ENCODE measurements at places on chromosomes 13 and 19.
A peak's percentile ranks its signal among the peaks of the same experiment; 100 is the strongest.

- no peak for DNase-seq
Measured at GRCh38 chr13:92137520-92137919, 739.1 kb downstream of the GPC5 start.

- no peak for DNase-seq
Measured at GRCh38 chr19:46351241-46352041, 4.6 kb downstream of the PPP5C start.

GRCh38 chr19:21084343-21084742 is 2.3 kb downstream of the ZNF714 start:
- no peak for DNase-seq

GRCh38 chr19:16185768-16186123 is 536 bp downstream of the FAM32A start:
- no peak for DNase-seq

DNA sequence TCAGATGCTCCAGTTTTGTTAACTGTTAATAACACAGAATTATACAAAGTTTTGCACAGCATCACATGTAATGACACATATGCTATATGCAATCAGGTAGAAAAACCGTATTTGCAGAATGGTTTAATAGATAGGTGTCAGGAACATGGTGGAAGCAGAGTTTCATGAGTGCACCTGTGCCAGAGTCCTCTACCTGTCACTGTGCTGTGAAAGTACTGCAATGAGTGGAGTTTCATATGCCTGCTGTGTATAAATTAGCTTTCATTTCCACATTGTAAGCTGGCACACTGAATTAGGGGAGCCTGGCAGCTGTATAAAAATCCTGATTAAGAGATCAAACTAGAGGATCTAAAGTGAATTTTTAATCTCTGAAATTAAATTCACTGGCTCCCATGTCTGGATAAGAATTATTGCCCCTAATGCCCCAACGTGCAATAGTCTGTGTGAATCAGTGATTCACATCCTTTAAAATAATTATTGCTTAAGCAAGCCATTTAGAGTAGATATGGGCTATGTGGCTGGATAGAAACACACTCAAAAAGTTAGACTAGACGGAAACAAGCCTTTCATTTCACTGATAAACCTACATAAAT is 8.5 kb upstream of the EEF1AKMT1 start:
- no peak for DNase-seq

DNA sequence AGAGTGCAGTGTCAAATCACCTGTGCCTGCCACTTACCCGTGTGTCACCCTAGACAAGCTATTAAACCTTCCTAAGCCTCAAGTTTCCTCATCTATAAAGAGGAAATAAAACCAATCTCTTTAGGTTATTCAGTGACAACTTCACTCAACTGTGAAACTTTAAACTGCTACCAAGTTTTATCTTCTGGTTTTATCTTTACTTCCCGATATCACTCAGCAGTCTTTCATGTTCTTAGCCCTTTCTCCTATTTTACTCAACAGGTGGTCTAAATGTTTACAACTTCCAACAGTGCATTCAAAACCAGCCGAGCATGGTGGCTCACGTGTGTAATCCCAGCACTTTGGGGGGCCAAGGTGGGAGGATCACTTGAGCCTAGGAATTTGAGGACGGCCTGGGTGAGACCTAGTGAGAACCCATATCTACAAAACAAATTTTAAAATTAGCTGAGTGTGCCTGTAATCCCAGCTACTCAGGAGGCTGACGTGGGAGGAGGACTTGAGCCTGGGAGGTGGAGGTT is 59.6 kb downstream of the GPALPP1 start:
- no peak for DNase-seq

DNA sequence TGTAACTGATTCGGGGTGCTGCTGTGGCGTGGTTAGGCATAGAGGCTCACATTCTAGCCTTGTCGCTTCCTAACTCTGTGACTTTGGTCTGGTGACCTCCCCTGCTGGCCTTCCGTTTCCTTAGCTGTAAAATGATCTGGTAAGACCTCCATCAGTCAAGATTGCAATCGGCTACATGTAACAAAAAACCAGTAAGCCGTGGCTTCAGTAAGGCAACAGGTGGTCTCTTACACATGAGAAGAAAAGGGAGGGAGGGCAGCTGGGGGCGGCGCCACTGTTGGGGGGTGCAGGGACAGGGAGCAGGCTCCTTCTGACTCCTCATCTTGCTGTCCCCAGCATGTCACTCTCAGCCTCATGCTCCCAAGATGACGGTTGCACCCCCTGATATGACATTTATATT is 148.0 kb downstream of the SIPA1L3 start:
- no peak for DNase-seq

DNA sequence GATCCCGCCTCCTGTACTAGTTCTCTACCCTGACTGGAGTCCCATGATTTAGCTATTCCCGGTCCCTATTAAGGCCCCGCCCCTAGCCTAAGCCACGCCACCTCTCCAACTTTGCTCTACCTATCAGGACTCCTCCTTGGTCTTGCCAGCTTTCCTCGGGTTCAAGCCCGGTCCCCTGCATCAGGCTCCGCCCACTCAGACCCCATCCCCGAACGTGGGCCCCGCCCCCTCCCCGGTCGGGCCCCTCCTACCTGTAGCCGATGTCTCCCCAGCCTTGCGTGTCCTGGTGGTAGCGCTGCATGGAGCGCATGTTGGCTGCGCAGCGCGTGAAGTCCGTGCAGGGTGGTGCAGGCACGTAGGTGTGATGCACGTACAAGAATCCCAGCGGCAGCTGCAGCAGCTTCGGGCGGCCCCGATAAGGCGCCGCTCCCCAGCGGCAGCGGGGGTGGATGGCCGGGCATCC is 7.3 kb upstream of the RASAL3 start:
- no peak for DNase-seq

GRCh38 chr19:17536955-17537354 is 18.5 kb upstream of the COLGALT1 start:
- no peak for DNase-seq

DNA sequence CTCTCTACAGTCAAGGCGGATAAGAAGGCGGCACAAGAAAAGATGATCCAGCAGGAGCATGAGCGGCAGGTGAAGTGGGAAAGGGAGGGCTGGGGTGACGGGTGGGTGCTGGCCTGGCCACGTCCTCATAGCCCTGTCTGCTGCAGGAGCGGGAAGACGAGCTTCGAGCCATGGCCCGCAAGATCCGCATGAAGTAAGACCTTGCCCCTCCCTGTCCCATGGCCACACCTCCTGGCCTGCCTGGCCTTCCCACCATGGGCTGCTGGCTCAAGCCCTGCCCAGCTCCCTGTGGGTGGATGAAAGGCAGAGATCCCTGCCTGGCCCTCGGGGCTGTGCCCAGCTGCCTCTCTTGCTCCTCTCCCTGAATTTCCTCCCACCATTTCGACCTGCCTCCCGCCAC is 7.2 kb downstream of the ZNF296 start:
- DNase-seq = no peak

DNA sequence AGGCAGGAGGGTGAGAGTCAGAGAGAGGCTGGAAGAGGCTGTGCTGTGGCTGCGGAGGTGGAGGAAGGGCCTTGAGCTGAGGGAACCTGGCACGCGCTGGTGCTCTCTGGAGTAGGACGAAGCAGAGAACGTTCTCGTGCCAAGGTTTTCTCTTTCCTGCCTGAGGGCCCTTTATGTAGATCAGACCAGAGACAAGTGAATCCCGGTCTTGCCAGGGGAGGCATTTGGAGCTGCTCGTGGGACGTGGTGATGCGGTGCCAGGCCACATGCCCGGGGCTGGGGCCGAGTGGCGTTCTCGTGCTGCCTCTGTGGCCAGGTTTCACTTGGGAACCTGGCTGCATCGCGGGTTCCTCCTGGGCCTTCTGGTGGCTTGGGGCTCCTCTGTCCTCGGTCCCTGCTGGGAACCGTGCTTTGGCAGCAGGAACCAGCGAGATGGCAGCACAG is 54.2 kb downstream of the KDM4B start:
- DNase-seq = no peak

- no peak for DNase-seq
Measured at GRCh38 chr19:21838646-21839045, 2.7 kb upstream of the ZNF43 start.

GRCh38 chr13:32642316-32642715 is 56.1 kb downstream of the PDS5B start:
- no peak for DNase-seq

GRCh38 chr13:110557610-110558305 is 3.8 kb downstream of the RAB20 start:
- no peak for DNase-seq

- DNase-seq = no peak
Measured at GRCh38 chr19:30074741-30075715, 133.0 kb downstream of the URI1 start.

GRCh38 chr13:32045982-32046785 is 14.6 kb downstream of the FRY start:
- DNase-seq = no peak

DNA sequence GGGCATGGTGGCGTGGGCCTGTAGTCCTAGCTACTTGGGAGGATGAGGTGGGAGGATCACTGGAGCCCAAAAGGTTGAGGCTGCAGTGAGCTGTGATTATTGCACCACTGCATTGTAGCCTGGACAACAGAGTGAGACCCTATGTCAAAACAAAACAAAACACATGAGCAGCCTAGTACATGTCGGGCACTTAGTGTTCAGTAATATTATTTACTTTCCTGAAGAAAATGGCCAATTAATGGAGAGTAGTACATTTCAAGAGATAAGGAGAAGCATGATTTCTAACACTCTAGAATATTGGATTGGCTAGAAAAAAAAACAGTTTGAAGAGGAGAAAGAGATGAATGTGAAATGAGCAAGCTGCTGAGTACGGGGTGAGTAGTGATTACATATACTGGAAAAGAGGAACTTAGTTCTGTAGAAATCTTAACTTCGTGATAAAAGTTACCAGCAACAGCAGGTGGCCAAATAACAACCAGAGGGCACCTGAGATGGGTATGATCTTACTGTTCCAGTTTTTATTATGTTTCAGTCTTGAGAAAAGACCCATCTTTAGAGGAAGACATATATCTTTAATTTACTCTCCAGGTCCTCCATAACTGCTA is 36.2 kb downstream of the SPATA13 start:
- DNase-seq = no peak

- DNase-seq = no peak
Measured at GRCh38 chr13:26485288-26485687, 72.2 kb upstream of the WASF3 start.

DNA sequence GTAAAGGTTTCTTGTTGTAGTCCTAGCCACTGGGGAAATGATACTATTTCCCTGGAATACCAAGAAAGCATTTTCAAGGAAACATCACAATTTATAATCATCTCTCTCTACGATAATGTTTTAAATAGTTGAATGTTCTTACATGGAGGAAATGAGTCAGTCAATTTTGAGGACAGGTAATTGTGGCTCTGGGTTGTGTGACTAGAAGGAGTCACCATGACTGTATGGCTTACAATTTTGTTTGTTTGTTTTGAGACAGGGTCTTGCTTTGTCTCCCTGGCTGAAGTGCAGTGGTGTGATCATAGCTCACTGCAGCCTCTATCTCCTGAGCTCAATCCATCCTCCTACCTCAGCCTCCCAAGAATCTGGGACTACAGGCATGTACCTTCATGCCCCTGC is 47.4 kb downstream of the COG3 start:
- DNase-seq = no peak

GRCh38 chr19:1416014-1416841 is 8.8 kb downstream of the DAZAP1 start:
- no peak for DNase-seq

DNA sequence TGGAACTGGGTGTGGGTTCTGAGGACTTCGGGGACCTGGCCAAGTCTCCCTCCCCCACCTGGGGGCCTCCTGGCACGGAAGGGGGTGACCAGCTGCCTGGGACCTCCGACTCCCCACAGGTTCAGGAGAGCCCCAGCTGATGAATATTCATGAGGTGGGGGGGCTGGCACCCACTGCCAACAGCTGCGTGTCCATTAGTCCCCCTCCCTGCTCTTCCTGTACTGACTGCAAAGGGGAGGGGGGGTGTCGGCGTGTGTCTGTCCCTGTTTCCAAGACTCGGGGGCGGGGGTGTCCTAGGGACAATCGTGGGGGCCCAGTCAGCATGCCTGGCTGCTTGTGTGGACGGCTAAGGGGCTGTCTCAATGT is 10.6 kb upstream of the NFIX start:
- DNase-seq = no peak

DNA sequence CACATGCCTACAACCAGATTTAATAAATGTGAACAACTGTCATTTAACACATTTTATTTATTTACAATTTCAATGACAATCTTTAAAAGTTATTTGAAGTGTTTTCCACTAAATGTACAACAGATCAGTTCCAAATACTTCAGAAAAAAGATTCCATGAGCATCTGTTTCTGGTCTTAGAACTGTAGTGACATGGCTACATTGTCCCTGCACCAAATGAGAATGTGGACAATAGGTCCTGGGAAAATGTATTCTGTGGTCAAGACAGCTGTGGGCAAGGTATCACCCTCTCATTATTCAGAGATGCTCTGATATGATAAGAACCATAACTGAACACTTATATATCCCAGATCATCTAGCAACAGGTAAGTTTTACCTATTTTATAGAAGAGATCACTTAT is 43.7 kb downstream of the ELF1 start:
- no peak for DNase-seq

DNA sequence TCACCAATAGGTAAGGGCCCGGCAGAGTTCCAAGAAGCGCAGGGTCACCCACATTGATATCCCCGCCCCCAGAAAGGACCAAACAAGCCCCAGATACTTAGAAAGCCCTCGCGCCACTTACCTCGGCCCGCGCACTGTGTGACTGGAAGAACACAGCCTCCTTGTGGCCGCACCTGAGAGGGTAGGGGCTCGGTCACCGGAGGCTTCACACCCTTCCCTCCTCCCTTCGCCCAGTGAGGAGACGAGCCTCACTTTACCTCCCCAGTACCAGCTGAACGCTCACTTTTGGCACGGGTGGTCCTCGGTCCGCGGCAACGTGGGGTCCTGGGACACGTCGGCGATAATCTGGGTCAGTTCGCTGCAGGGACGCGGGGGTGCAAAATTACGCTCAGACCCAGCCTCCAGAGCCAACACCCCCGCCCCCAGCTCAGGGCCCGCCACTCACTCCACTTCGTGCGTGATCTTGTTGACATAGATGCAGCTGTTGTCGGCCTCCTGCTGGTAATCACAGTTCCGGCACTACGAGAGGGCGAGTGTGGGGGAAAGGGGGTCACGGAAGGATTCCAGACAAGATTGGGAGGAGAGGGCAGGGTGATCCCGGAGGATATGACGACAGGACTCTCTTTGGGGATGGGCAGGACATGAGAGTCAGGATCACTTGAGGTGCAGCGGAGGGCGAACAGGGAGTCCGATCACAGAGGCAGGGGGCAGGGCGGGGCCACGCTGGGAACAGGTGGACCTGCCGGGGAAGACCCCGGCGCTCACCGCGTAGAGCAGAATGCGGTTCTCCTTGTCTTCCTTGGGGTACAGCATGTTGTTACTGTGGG is 568 bp downstream of the POLR2I start:
- DNase-seq = no peak

GRCh38 chr19:28543244-28543776 is 669.6 kb downstream of the UQCRFS1 start:
- DNase-seq = no peak

- DNase-seq = no peak
Measured at GRCh38 chr19:18597809-18598660, 8.6 kb downstream of the CRLF1 start.

- no peak for DNase-seq
Measured at GRCh38 chr19:18446811-18447359, 9.0 kb upstream of the ISYNA1 start.

- DNase-seq = no peak
Measured at GRCh38 chr13:41008349-41008980, 10.7 kb downstream of the ELF1 start.

GRCh38 chr19:5037936-5038335 is 69.0 kb downstream of the KDM4B start:
- DNase-seq = peak; percentile 51

GRCh38 chr13:33636243-33636642 is 181.7 kb upstream of the RFC3 start:
- DNase-seq = no peak
